ENCODE measurements at places on chromosomes 16 and 17. TPM values are rescaled to one million over a fixed set of nuclear protein-coding genes. Genes with fewer than 3 reads are reported as not detected.

The ZNF629 gene
- polyA plus RNA-seq, result 31.6 TPM

The NPIPA5 gene
- polyA plus RNA-seq, result 0.48 TPM

The DNAAF1 gene
- 3.6 TPM for polyA plus RNA-seq

The TEKT1 gene
- 1.4 TPM for polyA plus RNA-seq

The KRTAP4-1 gene
- polyA plus RNA-seq, result not detected

The BEAN1 gene
- polyA plus RNA-seq, result 1.4 TPM

- DNase-seq, result no peak
Observed at GRCh38 chr17:10031127-10031526, 126.1 kb upstream of the RCVRN start.

GRCh38 chr16:72142476-72142875 is 29.5 kb downstream of the PMFBP1 start:
- no peak for DNase-seq

- peak; percentile 75 for DNase-seq
Observed at GRCh38 chr16:23835390-23836077, at the start of gene PRKCB. TSS of gene PRKCB (plus strand) at chr16:23835983.

- no peak for DNase-seq
Observed at GRCh38 chr17:41184480-41184961, at the start of gene KRTAP4-1. TSS of gene KRTAP4-1 (minus strand) at chr17:41184911. CDS start at chr17:41184854, 57 bp downstream.

DNA sequence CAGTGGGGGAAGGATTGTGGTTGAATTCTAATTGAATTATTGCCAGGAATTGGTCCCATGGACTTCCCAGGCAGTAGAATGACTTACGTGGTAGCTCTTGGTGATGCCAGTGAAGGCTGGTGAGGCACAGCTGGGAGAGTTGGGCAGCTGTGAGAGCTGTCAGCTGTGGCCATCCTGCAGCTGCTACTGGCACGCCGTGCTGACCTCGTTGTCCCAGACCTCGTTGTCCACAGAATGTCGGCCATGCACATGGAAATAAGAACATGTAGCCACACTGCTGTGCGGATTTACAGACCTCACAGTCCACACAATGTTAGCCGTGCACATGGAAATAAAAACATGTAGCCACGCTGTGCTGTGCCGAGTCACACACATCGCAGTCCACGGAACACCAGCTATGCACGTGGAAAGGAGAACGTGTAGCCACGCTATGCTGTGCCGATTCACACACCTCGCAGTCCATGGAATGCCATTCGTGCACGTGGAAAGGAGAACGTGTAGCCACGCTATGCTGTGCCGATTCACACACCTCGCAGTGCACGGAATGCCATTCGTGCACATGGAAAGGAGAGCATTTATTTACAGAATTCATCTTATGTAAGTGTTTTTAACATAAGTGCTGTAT is 59.2 kb downstream of the BANP start:
- no peak for DNase-seq

DNA sequence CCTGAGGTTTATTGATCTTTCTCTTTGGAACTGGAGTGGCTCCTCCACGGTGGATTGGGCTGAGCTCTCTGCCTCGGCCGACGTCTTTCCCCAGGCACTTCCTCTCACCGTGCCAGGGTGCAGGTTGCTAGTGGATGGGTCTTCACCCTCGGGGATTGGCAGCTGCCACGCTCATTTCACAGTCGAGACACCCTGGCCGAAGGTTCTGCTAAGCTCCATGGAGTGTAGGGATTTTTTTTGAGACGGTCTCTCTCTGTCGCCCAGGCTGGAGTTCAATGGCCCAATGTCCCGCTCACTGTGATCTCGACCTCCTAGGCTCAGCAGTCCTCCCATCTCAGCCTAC is 280.8 kb downstream of the SEC14L1 start:
- DNase-seq, result no peak

DNA sequence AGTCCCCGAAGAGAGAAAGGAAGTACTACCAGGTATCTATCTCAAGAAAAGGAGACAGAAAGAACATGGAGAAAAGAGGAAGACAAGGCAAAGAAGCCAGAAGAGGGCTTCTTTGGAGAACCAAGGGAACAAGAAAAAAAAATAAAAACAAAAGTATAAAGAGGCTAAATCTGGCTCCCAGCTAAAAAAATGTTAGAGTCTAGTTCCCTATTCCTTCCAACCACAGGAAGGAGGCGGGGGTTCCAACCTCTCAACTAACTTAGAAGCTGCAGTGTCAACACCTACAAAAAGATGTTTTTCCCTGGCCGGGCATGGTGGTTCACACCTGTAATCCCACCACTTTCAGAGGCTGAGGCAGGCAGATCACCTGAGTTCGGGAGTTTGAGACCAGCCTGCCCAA is 13.4 kb downstream of the UTP6 start:
- no peak for DNase-seq

- no peak for DNase-seq
Observed at GRCh38 chr16:9199311-9199710, 107.9 kb downstream of the HAPSTR1 start.

GRCh38 chr17:77914385-77915254 is 43.9 kb upstream of the TNRC6C start:
- DNase-seq, result peak; percentile 82

DNA sequence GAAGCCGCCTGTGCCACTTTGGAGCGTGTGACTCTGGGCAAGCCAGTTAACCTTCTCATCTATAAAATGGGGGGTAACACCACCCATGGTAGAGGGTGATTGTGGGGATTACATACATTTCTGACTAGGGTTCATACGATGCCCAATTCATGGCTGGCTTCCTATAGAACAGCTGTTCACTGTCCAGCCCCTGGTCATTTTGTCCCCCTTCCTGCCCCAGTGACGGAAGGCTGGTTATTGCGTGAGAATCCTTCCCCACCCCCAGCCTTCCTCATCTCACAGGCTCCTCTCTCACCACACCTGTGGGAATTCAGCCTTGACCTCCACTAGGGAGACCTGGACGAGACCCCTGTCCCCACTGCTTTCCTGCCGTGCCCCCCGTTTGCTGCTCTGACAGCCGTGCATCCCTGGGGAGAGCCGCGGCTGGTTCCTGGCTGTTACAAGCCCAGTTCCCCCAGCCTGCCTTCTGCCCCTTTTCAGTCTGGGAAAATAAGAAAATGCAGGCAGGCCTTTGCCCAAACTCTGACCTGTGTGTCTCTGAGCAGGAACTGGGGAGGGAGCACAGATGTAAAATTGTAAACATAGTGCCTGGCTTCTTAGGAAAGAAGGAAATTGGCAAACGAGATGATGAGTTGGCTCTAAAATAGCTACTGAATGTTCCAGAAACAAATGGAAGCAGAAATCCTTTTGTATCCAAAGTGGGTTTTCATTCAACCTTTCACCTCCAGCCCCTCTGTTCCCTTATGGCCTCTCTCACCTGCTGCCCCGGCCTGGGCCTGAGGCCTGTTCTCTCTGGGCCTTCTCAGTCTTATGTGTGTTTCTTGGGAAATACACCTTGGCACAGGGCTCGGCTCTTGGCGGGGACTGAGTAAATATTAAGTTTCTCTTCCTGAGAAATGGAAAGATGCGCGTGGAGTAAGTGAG is 67.3 kb downstream of the OR1D5 start:
- DNase-seq, result no peak

DNA sequence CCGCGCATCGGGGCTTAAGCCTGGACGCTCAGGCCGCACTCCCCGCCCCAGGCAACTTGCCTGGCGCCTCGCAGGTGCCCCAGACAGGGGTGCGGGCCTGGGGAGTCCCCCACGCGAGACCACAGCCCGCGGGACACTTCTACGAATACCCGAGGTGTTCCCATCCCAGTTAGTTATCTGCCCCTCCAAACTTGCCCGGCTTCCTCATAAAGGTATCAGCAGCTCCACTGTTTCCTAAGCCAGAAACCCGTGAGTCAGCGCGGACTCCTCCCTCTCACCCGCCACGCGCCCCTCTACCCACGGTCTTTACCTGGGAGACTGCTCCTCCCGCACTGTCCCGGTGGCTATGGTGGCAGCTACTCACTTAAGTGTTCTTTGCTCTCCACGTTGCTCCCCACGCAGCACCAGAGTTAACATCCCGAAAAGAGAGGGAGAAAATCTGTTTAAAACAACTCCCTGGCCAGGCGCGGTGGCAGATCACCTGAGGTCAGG is 1.0 kb upstream of the CREBBP start:
- no peak for DNase-seq

DNA sequence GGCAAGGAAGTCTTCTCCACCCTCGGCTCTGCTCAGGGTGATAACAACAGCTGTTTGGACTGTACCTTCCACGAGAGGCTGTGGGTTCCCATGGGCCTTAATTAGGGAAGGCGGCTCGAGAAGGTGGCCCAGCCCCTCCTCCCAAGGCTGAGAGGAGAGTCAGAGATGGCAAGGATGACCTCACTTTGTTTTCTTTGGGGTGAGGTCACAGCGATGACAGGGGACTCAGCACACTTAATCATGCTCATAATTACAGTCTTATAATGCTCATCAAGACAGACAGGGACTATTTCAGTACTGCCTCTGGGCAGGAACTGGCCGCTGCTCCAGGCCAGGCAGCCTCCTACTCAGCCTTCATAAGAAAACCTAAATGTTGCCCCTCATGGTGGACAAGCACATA is 19.7 kb downstream of the WFDC1 start:
- DNase-seq, result no peak

- DNase-seq, result no peak
Observed at GRCh38 chr16:7408700-7409365, 76.2 kb downstream of the RBFOX1 start.
